ENCODE measurements at places on chromosomes 5 and 9.
A peak's percentile ranks its signal among the peaks of the same experiment; 100 is the strongest.

- DNase-seq, result peak; percentile 92
Measured at GRCh38 chr9:98146101-98146991, 27.3 kb upstream of the TRIM14 start.

DNA sequence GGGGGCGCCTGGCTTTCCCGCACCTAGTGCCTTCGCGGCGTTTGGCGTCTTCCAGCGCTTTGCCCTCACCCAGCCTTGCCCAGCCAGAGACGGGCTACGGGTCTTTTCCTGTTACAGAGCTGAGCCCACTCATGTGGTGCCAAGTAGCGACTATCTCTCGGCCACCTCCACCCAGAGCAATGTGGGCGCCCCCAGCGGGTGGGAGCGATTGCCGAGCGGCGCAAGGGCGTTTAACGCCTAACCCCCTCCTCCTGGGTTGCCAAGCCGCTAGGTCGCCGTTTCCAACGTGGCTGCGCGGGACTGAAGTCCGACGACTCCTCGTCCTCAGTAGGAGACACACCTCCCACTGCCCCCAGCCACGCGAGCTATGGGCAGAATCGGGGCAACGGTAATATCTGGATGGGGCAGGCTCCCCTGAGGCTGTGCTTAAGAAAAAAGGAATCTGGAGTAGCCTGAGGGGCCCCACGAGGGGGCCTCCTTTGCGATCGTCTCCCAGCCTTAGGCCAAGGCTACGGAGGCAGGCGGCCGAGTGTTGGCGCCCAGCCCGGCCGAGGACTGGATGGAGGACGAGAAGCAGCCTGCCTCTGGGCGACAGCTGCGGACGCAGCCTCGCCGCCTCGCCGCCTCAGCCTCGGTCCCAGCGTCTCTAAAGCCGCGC, 5.8 kb downstream of the TLX3 start:
- no peak for DNase-seq

GRCh38 chr9:87547671-87548081, 50.0 kb downstream of the DAPK1 start:
- DNase-seq, result no peak

GRCh38 chr9:86093788-86094555, 5.4 kb downstream of the GOLM1 start:
- DNase-seq, result peak; percentile 94

GRCh38 chr5:159497221-159497620, 166.9 kb upstream of the IL12B start:
- DNase-seq, result no peak

DNA sequence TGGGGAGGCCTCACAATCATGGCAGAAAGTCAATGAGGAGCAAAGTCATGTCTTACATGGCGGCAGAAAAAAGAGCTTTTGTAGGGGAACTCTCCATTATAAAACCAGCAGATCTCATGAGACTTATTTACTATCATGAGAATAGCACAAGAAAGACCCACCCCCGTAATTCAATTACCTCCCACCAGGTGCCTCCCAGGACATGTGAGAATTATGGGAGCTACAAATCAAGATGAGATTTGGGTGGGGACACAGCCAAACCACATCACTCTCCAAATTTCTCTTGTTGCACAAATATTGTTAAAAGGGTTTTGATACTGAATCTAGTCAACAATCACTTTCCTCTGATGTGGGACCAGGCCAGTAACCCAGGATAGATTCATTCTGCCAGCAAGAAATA, 1176.1 kb downstream of the CDH9 start:
- DNase-seq, result no peak

DNA sequence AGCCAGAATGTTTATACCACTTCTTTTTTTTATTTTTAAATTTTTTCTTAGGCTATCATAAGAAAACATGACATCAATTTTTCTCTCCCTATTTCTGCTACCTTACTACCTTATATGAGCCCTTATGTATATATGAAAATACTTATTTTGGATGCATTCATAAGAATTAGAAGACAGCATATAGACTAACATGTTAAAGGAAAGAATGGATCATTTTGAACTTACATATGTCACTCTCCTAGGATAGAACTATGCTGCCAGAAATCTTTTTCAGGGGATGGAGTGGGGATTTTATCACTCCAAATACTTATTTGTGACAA, 51.8 kb downstream of the SNX24 start:
- DNase-seq, result no peak

DNA sequence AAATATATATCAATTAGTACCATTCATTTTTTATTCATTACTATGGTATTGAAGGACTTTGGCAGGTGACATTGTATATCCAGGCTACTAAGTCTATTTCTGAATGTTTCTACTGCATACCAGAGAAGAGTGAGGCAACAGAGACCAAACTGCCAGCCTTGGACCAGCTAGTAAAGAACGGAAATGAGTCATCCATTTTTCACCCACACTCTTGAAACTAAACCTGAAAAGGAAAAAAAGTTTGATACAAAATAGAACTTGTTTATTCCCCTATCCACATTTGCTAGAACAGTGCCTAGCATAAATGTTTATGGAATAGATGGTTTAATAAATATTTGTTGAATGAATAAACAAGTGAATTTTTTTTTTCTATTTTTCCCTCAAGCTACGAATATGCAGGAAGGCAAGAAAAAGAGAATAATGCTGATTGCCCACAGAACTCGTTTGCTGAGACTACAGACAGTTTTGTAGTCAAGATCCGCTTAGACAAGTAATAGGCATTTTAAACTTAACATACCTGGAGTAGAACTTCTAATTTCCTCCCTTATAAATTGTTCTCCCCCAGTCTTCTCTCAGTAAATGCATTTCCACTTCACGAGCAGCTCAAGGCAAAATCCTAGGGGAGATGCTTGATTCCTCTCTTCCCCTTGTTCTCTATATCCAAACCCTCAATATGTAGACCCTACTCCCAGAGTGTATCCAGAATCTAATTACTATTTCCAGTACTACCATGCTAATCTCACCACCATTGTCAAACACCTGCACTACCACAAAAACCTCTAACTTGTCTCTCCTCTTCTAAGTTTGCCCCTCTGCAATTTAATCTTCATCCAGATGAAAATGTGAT, 146.2 kb upstream of the RASA1 start:
- DNase-seq, result no peak

DNA sequence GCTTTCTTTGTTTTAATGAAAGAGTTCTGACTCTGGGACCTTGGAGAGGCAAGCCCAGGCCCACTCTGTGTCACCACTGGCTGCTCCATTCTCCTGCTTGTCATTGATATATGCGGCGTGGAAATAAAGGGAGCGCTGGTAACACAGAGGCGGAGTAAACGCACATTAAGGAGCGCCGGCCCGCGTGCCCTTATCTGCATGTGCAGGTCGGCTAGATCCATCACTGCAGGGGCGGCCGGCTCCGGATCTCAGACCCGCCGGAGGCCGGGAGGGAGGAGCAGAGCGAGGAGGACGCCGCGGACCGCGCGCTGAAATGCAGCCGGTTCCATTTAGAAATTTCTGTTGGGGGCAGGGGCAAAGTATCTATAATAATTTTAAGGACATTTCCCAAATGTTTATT, 70.8 kb downstream of the MRPL36 start:
- DNase-seq, result no peak

DNA sequence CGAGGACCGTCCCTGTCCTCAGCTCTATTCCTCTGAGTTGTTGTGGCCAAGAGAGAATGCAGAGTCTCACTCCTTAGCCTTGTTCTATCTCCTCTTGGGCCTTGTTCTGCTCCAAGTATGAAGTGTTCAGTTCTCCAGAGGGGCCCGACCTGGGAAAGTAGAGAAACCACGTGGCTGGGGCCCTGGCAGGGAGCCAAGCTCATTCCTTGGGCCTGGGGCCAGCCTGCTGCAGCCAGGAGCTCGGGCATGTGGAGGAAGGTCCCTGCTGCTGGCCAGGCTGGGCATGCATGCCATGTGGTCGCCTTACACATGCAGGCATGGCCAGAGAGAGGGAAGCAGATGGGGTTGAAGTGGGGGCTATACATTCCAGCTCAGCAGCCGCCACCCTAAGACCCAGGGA, 60.7 kb downstream of the COL27A1 start:
- no peak for DNase-seq

- no peak for DNase-seq
Measured at GRCh38 chr5:89280103-89281037, 397.4 kb upstream of the MEF2C start.

- no peak for DNase-seq
Measured at GRCh38 chr9:89518466-89519365, 20.8 kb upstream of the SEMA4D start.

DNA sequence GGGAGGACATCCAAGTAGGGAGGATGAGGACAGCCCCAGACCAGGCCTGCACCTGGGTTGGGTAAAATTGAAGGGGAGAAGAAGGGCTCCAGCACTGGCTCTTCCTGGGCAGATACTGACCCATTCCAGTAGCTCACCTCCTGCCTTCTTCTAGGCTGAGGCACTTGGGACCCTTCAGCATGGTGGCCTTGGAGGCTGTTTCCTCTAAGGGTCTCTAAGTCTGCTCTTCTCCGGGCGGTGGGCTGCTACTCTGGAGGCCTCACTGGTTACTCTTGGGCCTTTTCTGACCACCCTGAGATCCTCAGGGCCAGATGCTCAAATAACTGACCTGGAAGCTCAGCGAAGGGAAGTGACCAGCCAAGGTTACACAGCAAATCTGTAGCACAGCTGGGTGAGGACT, 2.8 kb upstream of the TIFAB start:
- DNase-seq, result no peak

DNA sequence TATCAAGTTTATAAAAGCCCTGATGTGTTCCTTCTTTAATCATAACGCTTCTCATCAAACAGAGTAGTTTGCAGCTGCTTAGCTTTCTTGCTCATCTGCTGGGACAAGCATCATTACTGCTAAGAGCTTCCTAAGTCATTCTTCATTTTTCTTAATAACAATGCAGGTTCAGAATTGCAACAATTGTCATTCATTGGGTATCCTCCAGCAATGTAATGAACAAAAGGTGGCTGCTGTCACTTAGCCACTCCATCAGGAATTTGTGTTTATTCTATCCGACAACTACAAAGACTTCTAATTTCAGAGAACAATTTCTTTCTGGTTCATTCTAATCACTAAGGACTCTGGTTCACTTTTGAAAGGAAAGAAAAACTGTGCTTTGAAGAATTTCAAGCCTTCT, 836.7 kb upstream of the CDH10 start:
- no peak for DNase-seq

DNA sequence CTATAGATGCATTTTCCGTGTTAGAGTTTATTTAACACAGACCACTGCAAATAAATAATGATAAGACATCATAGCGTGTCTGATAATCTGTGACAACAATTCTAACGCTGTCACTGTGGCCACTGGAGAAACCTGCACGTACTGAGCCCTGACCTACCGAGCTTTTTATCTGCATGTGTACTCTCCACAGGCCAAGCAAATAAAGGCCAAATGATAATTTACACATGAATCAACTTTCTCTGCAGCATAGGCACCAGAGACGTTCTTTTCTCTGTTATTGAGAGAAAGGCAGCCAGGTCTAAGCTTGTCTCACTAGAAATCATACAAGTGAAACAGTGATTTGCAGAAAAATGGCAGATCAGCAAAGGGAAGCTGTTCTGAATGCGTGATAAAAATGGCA, 75.8 kb downstream of the POU5F2 start:
- no peak for DNase-seq

GRCh38 chr9:77170991-77171699, 6.2 kb upstream of the VPS13A start:
- DNase-seq, result no peak

GRCh38 chr5:52554293-52554692, 233.4 kb upstream of the ITGA1 start:
- no peak for DNase-seq
